Tibial nerve (tissue), 4 donors: ENCODE measurements at places on chromosomes 7 and 10. TPM values are rescaled to one million over a fixed set of nuclear protein-coding genes. Genes with fewer than 3 reads are reported as not detected.

GRCh38 chr7:29247224-29247962, 52.8 kb downstream of the CHN2 start:
- DNase-seq = no peak
- H3K27me3 ChIP-seq = no peaks in the 10 kb centered on the region
- H3K4me1 ChIP-seq = no peaks in the 10 kb centered on the region

DNA sequence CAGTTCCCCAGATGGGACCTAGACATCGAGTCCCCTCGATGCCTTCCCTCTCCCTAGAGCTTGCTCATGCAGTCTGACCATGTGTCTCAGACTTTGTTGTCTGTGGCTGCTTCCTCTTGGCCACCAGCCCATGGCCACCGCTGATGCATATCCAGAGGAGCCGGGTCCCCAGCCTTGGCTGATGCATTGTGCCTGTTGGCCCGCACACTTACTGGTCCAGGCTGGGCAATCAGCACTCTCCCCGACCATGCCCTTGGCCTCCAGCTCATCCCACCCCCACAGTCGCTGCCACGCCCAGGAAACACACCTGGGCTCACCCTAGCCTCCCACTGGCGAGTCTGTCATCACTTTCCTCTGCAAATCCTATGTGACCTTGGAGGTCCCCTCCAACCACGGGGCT, 10.1 kb downstream of the NPC1L1 start:
- no peak overlapping the region for H3K27ac ChIP-seq
- H3K4me3 ChIP-seq = no peak overlapping the region

- no peaks in the 10 kb centered on the region for H3K36me3 ChIP-seq
- no peaks in the 10 kb centered on the region for H3K27me3 ChIP-seq
- H3K4me1 ChIP-seq = peaks cover 8% of the 10 kb centered on the region
- H3K27ac ChIP-seq = no peak overlapping the region
Observed at GRCh38 chr7:96084881-96085553, 236.9 kb downstream of the SLC25A13 start.

- H3K27me3 ChIP-seq = no peaks in the 10 kb centered on the region
- H3K4me1 ChIP-seq = no peaks in the 10 kb centered on the region
- no peak for DNase-seq
- no peak overlapping the region for H3K27ac ChIP-seq
- H3K36me3 ChIP-seq = no peaks in the 10 kb centered on the region
- no peak overlapping the region for H3K4me3 ChIP-seq
Observed at GRCh38 chr7:11109659-11110058, 136.0 kb downstream of the PHF14 start.

GRCh38 chr10:93707623-93708022, 5.2 kb upstream of the FRA10AC1 start:
- H3K4me1 ChIP-seq = peaks cover 4% of the 10 kb centered on the region
- H3K27ac ChIP-seq = no peak overlapping the region

DNA sequence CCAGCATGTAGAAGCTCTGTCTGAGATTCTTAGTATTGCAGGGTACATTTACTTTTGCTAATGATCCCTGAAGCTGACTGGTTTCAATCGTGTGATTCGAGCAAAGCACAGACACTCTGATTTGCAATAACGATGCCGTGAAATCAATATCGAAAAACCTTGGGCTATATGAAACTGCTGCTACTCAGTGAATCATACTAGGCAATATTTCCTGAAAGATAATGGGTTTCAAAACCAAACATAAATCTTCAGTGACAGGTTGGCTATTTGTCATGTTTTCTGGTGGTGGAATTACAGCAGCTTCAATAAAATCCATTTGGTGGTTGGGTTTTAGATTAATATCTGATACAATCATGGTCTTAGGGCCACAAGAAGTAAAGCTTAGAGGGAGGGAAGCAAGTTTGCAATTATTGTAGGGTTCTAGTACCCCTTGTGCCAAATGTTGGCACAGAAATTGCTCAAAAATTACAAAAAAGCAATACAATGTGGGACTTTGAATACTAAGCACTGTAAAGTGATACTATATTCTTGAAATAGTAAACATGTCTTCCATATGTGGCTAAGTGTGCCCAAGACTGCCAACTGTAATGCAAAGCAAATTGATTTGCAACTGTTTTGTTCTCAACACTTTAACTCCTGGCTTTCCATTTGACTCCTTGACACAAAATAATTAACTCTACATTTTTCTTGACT, 112.4 kb upstream of the JAZF1 start:
- no peaks in the 10 kb centered on the region for H3K27me3 ChIP-seq
- no peaks in the 10 kb centered on the region for H3K36me3 ChIP-seq
- no peak for DNase-seq
- H3K27ac ChIP-seq = no peak overlapping the region
- no peak overlapping the region for H3K4me3 ChIP-seq

DNA sequence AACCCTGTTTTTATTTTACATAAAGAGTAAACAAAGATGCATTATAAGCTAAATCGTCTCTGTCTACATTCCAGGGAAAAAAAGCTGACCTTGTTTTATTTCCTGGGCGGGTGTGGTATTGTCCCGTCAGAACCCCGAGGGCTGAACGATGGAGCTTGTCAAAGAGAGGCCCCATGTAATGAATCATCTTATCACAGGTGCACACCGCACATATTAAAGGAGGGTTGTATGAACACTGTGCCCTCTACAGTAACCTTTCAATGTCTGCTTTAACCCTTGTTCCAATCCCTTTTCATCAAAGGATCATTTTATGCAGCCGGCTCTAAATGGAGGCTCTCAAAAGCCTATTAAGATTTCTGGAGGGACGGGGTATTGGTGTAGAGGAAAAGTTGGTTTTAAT, 158.5 kb upstream of the YAE1 start:
- H3K36me3 ChIP-seq = no peaks in the 10 kb centered on the region
- H3K27ac ChIP-seq = no peak overlapping the region
- no peak for DNase-seq
- no peak overlapping the region for H3K4me3 ChIP-seq
- no peaks in the 10 kb centered on the region for H3K27me3 ChIP-seq

Gene MACC1
- 1.2 TPM for total RNA-seq

DNA sequence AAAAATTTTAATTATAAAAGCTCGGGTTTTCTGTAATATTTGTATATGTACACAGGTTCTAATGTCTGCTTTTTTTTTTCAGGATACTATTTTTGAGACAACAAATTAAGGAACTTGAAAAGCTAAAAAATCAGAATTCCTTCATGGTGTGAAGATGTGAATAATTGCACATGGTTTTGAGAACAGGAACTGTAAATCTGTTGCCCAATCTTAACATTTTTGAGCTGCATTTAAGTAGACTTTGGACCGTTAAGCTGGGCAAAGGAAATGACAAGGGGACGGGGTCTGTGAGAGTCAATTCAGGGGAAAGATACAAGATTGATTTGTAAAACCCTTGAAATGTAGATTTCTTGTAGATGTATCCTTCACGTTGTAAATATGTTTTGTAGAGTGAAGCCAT, 57.9 kb upstream of the BAMBI start:
- no peak overlapping the region for H3K27ac ChIP-seq
- no peak for DNase-seq

Gene PPP1R3C
- 3.8 TPM for total RNA-seq

- H3K27me3 ChIP-seq = no peaks in the 10 kb centered on the region
- no peak for DNase-seq
- no peaks in the 10 kb centered on the region for H3K36me3 ChIP-seq
- H3K4me1 ChIP-seq = peaks cover 8% of the 10 kb centered on the region
- no peak overlapping the region for H3K4me3 ChIP-seq
- H3K27ac ChIP-seq = no peak overlapping the region
Observed at GRCh38 chr10:109743574-109743973, 179.7 kb downstream of the XPNPEP1 start.

Gene PRSS2
- 2.5 TPM for total RNA-seq

- H3K27me3 ChIP-seq = no peaks in the 10 kb centered on the region
- no peaks in the 10 kb centered on the region for H3K36me3 ChIP-seq
- no peak for DNase-seq
Observed at GRCh38 chr10:17316488-17317170, 88.6 kb downstream of the VIM start.

DNA sequence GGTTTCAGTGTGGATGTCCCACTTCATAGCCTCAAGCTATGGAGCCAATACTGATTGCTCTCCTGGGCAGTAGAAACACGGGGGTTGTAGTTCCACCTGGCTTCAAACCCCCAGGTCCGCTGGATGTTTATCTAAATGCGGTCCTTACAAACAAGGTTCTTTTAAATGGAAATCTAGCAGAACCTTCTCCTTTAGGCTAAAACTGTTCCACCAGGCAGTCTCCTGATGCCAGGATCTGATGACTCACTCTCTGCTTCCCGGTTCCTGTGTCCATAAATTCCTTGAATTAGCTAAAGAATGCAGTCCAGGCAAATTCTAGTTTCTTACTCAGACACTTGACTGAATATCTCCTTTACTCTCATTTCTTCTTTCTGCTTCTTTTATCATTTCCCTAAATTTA, 108.4 kb upstream of the FAM3C start:
- H3K27ac ChIP-seq = no peak overlapping the region
- H3K36me3 ChIP-seq = no peaks in the 10 kb centered on the region

DNA sequence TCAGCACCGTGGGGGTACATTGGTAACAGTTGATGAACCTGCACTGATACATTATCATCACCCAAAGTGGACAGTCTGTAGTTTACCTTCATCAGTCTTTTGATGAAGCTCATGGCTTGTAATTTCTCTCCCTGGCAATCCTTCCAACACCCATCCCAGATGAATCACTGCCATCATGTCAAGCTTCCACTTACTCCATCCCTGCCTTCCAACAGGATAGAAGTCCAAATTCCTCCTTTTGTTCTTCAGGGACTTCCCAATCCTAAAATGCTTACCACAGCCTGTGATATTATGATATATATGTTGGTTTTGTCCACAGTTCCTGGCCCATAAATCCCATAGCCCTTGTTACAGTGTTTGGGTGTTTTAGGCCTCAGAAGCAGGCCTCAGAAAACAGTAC, 16.1 kb downstream of the SNX10 start:
- no peak overlapping the region for H3K4me3 ChIP-seq
- no peaks in the 10 kb centered on the region for H3K36me3 ChIP-seq
- no peaks in the 10 kb centered on the region for H3K27me3 ChIP-seq

- H3K27me3 ChIP-seq = no peaks in the 10 kb centered on the region
- H3K36me3 ChIP-seq = no peaks in the 10 kb centered on the region
- H3K4me1 ChIP-seq = peaks cover 4% of the 10 kb centered on the region
Observed at GRCh38 chr10:49679480-49679893, at the start of gene C10orf53. Gene C10orf53 (plus strand): TSS chr10:49679651. CDS start chr10:49679698, 47 bp downstream.

Gene PLEKHS1
- total RNA-seq = not detected

Gene CDHR3
- total RNA-seq = 6.1 TPM

Gene KCTD7
- 21.6 TPM for total RNA-seq

Gene VENTX
- total RNA-seq = 2.5 TPM

GRCh38 chr10:30176776-30177533, 117.6 kb upstream of the JCAD start:
- no peaks in the 10 kb centered on the region for H3K27me3 ChIP-seq
- H3K4me1 ChIP-seq = no peaks in the 10 kb centered on the region
- no peaks in the 10 kb centered on the region for H3K36me3 ChIP-seq
- no peak for DNase-seq
- no peak overlapping the region for H3K4me3 ChIP-seq

DNA sequence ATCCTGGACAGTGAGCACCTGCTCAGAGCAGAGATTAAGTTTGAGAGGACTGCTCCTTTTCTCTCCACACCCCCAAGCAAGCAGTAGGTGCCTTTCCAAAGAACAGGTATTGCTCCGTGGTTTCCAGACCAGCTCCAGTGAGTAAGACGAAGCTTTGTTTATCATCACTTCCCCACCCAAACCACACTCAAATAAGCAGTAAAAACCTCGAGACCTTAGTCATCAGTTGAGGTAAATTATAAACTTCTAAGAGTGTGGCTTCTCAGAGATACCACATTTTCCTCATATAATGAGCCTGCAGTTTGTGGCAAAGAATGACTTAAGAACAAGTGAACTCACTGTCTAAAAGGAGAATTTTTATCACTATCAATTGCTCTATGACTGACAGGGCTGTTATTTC, 50.0 kb upstream of the GRB10 start:
- H3K36me3 ChIP-seq = no peaks in the 10 kb centered on the region
- H3K27ac ChIP-seq = no peak overlapping the region
- no peaks in the 10 kb centered on the region for H3K27me3 ChIP-seq
- no peak for DNase-seq

Gene GATAD1
- total RNA-seq = 91.2 TPM

- H3K27me3 ChIP-seq = no peaks in the 10 kb centered on the region
- H3K27ac ChIP-seq = no peak overlapping the region
- no peak overlapping the region for H3K4me3 ChIP-seq
- H3K4me1 ChIP-seq = no peaks in the 10 kb centered on the region
Observed at GRCh38 chr10:10734356-10735064, 283.2 kb upstream of the CELF2 start.

GRCh38 chr7:133051066-133051465, 30.8 kb downstream of the CHCHD3 start:
- H3K4me3 ChIP-seq = no peak overlapping the region
- peaks cover 9% of the 10 kb centered on the region for H3K4me1 ChIP-seq
- DNase-seq = no peak
- no peaks in the 10 kb centered on the region for H3K27me3 ChIP-seq
- no peaks in the 10 kb centered on the region for H3K36me3 ChIP-seq

GRCh38 chr7:155984028-155984580, 171.8 kb upstream of the SHH start:
- no peaks in the 10 kb centered on the region for H3K27me3 ChIP-seq
- DNase-seq = no peak
- H3K36me3 ChIP-seq = no peaks in the 10 kb centered on the region
- no peak overlapping the region for H3K4me3 ChIP-seq
- no peak overlapping the region for H3K27ac ChIP-seq
- no peaks in the 10 kb centered on the region for H3K4me1 ChIP-seq

Gene PITX3
- not detected for total RNA-seq

DNA sequence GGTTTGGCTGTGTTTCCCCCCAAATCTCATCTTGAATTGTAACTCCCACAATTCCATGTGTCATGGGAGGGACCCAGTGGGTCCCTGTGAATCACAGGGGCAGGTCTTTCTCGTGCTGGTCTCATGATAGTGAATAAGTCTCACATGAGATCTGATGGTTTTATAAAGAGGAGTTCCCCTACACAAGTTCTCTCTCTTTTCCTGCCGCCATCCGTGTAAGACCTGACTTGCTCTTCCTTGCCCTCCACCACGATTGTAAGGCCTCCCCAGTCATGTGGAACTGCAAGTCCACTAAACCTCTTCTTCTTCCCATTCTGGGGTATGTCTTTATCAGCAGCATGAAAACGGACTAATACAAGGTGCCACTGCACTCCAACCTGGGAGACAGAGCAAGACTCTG, 329.2 kb downstream of the TNS3 start:
- H3K27me3 ChIP-seq = no peaks in the 10 kb centered on the region
- no peak overlapping the region for H3K4me3 ChIP-seq
- no peaks in the 10 kb centered on the region for H3K36me3 ChIP-seq
- H3K27ac ChIP-seq = no peak overlapping the region
- no peak for DNase-seq

GRCh38 chr10:84095811-84096497, 43.4 kb upstream of the GHITM start:
- H3K4me3 ChIP-seq = no peak overlapping the region
- H3K36me3 ChIP-seq = no peaks in the 10 kb centered on the region
- no peak for DNase-seq
- no peaks in the 10 kb centered on the region for H3K27me3 ChIP-seq

Gene RNLS
- total RNA-seq = 7.8 TPM

- no peaks in the 10 kb centered on the region for H3K4me1 ChIP-seq
- H3K27ac ChIP-seq = no peak overlapping the region
- no peaks in the 10 kb centered on the region for H3K27me3 ChIP-seq
- no peak overlapping the region for H3K4me3 ChIP-seq
- DNase-seq = no peak
Observed at GRCh38 chr10:3889961-3890522, 105.0 kb upstream of the KLF6 start.

Gene PAX4
- not detected for total RNA-seq

Gene FAM24A
- total RNA-seq = not detected
